ENCODE measurements at places on chromosomes 16 and 17.

- DNase-seq: no peak
- H3K27me3 ChIP-seq: peaks cover 13% of the 10 kb centered on the region
- H3K36me3 ChIP-seq: no peaks in the 10 kb centered on the region
- H3K27ac ChIP-seq: no peak overlapping the region
- peaks cover 17% of the 10 kb centered on the region for H3K4me1 ChIP-seq
Observed at GRCh38 chr17:10048629-10049350, 143.7 kb upstream of the RCVRN start.

DNA sequence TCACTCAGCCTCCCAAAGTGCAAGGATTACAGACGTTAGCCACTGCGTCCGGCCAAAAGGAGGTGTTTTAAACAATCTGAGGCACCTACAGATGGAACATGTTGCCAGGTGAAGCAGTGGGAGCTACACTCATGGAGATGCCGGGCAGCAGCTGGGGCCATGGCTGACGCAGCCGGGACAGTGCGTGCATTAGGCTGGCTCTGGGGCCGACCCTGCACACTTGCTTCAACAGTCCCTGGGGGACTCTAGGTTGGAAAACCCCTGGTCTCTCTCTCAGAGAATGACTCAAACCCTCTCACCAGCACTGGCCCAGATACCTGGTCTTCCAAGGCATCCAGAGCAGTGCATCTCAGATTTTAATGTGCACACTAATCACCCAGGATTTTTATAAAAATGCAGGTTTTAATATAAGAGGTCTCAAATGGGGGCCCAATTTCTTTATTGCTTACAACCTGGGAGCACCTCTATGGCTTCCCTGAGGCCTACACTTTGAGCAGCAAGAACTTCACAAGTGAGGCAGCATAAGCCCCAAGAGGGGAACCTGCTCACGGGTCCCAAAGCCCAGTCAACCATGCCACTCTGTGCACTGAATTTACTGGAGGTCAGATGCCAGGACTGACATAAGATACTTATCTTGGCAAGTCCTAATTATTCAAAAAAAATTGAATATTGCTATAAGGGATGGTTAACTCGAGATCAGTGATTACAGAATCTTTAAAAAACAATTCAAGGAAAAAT, 70.8 kb upstream of the TRAP1 start:
- DNase-seq: no peak
- H3K27me3 ChIP-seq: no peaks in the 10 kb centered on the region
- peaks cover 40% of the 10 kb centered on the region for H3K36me3 ChIP-seq
- no peak overlapping the region for H3K27ac ChIP-seq
- H3K4me3 ChIP-seq: no peak overlapping the region
- H3K4me1 ChIP-seq: no peaks in the 10 kb centered on the region

DNA sequence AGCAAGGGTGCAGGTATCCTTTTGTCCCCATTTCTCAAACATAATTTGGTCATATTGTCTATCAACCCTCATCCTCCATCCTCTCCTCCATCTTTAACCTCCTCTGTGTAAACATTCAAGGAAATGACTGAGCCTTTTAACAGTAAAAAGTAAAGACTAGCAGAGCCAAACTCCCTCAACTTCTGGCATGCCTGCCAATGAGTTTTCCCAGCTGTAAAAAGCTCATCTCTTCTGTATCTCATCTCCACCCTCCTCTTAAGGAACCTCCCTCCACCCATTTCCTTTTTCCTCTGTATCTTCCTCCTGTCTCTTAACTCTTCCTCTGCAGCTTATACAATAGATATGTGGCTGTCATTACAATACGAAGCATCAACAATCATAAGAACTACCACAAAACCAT, 76.9 kb upstream of the PSMD7 start:
- no peaks in the 10 kb centered on the region for H3K4me1 ChIP-seq
- no peaks in the 10 kb centered on the region for H3K36me3 ChIP-seq
- peaks cover 4% of the 10 kb centered on the region for H3K27me3 ChIP-seq
- H3K27ac ChIP-seq: no peak overlapping the region
- no peak overlapping the region for H3K4me3 ChIP-seq

DNA sequence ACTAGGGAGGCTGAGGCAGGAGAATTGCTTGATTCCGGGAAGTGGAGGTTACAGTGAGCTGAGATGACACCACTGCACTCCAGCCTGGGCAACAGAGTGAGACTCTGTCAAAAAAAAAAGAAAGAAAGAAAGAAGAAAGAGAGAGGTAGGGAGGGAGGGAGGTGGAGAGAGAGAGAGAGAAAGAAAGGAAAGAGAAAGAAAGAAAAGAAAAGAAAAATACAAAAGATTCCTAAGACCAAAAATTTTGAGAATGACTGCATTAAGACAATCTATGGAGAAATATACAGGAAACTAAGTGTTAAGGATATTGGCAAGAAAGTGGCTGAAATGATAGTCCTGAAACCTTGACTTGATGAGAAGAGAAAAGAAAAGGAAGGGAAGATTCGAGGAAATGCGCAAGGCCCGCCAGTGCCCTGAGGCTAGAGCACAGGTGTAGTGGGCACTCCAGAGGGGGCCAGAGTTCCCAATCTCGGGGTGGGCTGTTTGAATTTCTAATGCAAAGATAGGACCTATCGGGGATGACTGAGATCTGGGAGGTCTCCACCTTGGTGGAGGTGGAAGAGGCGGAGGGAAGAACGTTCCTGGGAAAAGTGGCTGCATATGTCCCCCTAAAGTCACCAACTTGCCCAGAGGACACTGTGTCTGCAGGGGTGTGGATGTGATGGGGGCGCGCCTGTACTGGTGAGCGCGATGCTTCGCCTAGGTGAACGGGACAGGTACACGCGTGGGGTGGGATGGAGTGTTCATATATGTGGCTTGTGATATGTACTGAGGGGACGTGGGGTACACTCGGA, 654 bp upstream of the SCNN1B start:
- peak overlapping the region; percentile 65 for H3K4me3 ChIP-seq
- H3K27ac ChIP-seq: no peak overlapping the region
- peaks cover 8% of the 10 kb centered on the region for H3K4me1 ChIP-seq
- H3K36me3 ChIP-seq: no peaks in the 10 kb centered on the region

DNA sequence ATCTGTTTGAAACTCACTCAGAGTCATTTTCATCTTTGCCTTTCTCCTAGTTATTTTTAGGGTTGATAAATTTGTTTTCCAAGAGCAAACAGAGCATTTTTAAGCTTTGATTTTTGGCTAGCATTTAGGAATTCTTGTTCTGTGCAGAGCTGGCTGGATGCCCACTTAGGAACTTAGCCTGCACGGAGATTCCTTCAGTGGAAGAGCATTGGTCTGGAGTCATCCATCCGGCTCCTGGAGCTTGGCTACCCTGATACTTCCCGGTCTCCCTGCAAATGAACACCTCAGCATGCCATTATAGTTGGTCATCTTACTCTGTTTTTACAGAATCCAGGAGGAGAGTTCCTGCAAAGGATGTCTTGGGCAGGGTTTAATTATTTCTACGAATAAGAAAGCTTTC, 57.1 kb downstream of the SPECC1 start:
- H3K4me3 ChIP-seq: no peak overlapping the region
- no peaks in the 10 kb centered on the region for H3K36me3 ChIP-seq
- H3K4me1 ChIP-seq: peaks cover 4% of the 10 kb centered on the region
- H3K27ac ChIP-seq: no peak overlapping the region
- H3K27me3 ChIP-seq: peaks cover 3% of the 10 kb centered on the region
- no peak for DNase-seq

DNA sequence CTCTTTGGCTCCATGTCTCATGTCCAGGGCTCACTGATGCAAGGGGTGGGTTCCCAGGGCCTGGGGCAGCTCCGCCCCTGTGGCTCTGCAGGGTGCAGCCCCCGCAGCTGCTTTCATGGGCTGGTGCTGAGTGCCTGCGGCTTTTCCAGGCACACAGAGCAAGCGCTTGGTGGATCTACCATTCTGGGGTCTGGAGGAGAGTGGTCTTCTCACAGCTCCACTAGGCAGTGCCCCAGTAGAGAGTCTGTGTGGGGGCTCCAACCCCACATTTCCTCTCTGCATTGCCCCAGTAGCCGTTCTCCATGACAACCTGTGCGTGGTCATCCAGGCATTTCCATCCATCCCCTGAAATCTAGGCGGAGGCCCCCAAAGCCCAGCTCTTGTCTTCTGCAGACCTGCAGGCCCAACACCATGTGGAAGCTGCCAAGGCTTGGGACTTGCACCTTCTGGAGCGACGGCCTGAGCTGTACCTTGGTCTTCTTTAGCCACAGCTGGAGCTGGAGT, 5.2 kb downstream of the IL32 start:
- H3K4me3 ChIP-seq: no peak overlapping the region
- peaks cover 16% of the 10 kb centered on the region for H3K27me3 ChIP-seq
- H3K27ac ChIP-seq: no peak overlapping the region
- H3K36me3 ChIP-seq: no peaks in the 10 kb centered on the region
- DNase-seq: no peak

- no peak overlapping the region for H3K4me3 ChIP-seq
- no peak for DNase-seq
- H3K27ac ChIP-seq: no peak overlapping the region
- no peaks in the 10 kb centered on the region for H3K36me3 ChIP-seq
- H3K27me3 ChIP-seq: peaks cover 4% of the 10 kb centered on the region
Observed at GRCh38 chr16:73743665-73744496, 552.7 kb upstream of the PSMD7 start.

DNA sequence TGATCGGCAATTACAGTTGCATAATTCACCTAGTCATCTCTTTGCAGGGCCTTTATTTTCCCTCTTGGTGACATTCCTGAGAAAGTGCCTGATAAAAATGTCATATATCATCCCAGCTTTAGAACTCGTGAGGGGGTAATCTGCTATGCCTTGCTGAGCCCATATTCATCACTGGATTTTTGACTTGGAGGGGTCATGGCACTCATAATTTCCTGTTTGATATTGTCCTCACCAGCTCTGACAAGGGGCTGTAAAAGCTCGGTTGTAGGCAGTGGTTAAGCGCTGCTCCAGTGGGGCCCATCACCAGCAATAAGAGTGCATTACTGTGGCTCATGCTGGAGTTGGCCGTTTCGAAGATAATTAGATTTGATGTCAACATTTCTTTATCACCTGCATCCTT, 227.3 kb downstream of the IRX3 start:
- DNase-seq: no peak
- H3K27me3 ChIP-seq: peaks cover 16% of the 10 kb centered on the region
- H3K4me3 ChIP-seq: no peak overlapping the region
- peaks cover 16% of the 10 kb centered on the region for H3K36me3 ChIP-seq
- H3K27ac ChIP-seq: no peak overlapping the region
- H3K4me1 ChIP-seq: peaks cover 58% of the 10 kb centered on the region

GRCh38 chr17:298791-299450, 53.7 kb downstream of the RPH3AL start:
- H3K27ac ChIP-seq: no peak overlapping the region
- peaks cover 11% of the 10 kb centered on the region for H3K27me3 ChIP-seq
- H3K4me3 ChIP-seq: no peak overlapping the region
- DNase-seq: no peak
- H3K4me1 ChIP-seq: peaks cover 56% of the 10 kb centered on the region
- H3K36me3 ChIP-seq: peaks cover 12% of the 10 kb centered on the region

DNA sequence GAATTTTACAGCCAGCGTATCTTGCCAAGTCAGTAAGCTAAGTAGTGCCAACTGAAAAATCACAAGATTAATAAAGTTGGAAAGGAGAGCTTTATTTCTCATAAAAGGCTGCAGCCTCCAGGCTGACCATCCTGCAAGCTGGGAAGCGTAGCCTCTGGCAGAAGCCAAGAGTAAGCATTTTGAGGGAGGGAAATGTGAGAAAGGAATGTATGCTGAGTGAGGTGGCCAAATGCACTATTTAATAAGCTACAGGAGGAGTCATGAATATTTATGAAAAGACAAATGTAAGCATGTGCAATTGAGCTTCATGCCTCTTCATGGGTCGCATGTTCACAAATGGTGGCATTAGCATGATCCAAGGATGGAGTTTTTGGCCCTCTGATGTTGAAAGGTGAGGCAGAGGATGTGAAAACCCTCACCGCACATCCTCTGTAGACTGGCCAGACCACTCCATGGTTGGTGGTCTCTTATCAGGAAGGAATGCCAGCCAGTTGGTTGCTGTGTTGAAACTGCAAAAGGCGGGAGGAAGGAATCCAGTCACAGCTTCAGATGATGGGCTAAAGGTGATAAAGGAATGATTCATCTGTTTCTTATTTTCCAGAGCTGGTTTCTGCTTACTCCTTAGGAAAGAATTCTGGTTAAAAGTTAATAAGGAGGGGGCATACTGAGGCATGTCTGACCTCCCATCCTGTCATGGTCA, 9.2 kb downstream of the KRT33B start:
- no peaks in the 10 kb centered on the region for H3K4me1 ChIP-seq
- H3K4me3 ChIP-seq: no peak overlapping the region
- H3K27me3 ChIP-seq: peaks cover 14% of the 10 kb centered on the region
- no peaks in the 10 kb centered on the region for H3K36me3 ChIP-seq

DNA sequence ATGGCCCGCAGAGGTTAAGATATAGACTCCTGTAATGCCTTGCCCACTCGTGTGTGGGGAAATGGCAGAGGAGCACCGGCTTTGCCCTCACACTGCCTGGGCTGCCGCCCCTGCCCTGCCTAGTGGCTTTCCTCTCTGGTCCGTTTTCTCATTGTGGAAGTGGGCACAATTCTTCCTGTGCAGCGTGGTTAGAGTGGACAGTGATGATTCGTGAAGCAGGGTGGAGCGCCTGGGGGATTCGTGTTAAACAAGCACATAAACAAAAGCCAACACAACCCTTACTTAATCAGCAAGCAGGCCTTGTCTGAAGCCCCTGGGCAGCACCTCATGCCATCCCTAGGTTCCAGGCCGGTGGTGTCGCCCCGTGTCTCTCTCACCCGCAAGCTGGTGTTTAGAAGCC, 269.7 kb downstream of the SEC14L1 start:
- peaks cover 27% of the 10 kb centered on the region for H3K36me3 ChIP-seq
- peaks cover 10% of the 10 kb centered on the region for H3K27me3 ChIP-seq
- DNase-seq: no peak
- H3K4me1 ChIP-seq: peaks cover 50% of the 10 kb centered on the region

DNA sequence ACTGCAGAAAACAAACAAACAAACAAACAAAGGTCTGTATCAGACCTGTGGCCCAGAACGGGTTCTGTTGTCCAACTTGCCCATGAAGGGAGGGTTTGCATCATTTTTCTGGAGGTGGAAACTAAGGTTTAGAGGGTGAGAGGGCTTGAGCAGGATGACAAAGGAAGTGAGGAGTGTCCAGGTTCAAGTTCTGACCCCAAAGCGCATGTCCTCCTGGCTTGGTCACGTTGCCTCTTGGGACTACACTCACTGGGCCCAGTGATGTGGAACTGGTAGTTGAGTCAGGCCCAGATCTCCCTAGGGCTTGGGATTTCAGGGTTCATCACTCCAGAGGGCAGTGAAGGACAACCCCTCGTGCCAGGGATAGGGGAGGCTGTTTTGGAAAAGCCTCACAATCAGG, 1.8 kb downstream of the SREBF1 start:
- H3K27ac ChIP-seq: no peak overlapping the region
- peaks cover 12% of the 10 kb centered on the region for H3K36me3 ChIP-seq
- peaks cover 7% of the 10 kb centered on the region for H3K27me3 ChIP-seq
- DNase-seq: no peak
- H3K4me3 ChIP-seq: peak overlapping the region; percentile 58
- H3K4me1 ChIP-seq: peaks cover 76% of the 10 kb centered on the region

GRCh38 chr17:50779747-50780353, 12.5 kb upstream of the ANKRD40CL start:
- no peak overlapping the region for H3K27ac ChIP-seq
- no peak for DNase-seq
- H3K27me3 ChIP-seq: peaks cover 3% of the 10 kb centered on the region
- H3K4me3 ChIP-seq: no peak overlapping the region
- H3K36me3 ChIP-seq: no peaks in the 10 kb centered on the region

Data from nephron progenitor cell (in vitro differentiated cells).